ENCODE measurements at places on chromosomes 16 and 17. TPM values are rescaled to one million over a fixed set of nuclear protein-coding genes. Genes with fewer than 3 reads are reported as not detected.

The ADAD2 gene
- polyA plus RNA-seq: 0.27 TPM

The KRT12 gene
- 0.28 TPM for polyA plus RNA-seq

The DNAH9 gene
- polyA plus RNA-seq: not detected

The CLEC10A gene
- polyA plus RNA-seq: 14.6 TPM

The EIF4A3 gene
- polyA plus RNA-seq: 49.7 TPM

The ANKRD13B gene
- polyA plus RNA-seq: 4.0 TPM

The TAX1BP3 gene
- 102 TPM for polyA plus RNA-seq

The CTCF gene
- polyA plus RNA-seq: 23.7 TPM

The CRHR1 gene
- polyA plus RNA-seq: not detected

The NRN1L gene
- 1.5 TPM for polyA plus RNA-seq

The SLX1B gene
- polyA plus RNA-seq: 70.2 TPM

The CXCL16 gene
- polyA plus RNA-seq: 37.5 TPM

The CCL4L2 gene
- 0.43 TPM for polyA plus RNA-seq

The SP2 gene
- 11.6 TPM for polyA plus RNA-seq

The KRT27 gene
- polyA plus RNA-seq: 0.03 TPM

The SGF29 gene
- polyA plus RNA-seq: 26.0 TPM

The PRSS21 gene
- 0.19 TPM for polyA plus RNA-seq

The COG1 gene
- polyA plus RNA-seq: 12.7 TPM

The CDH3 gene
- polyA plus RNA-seq: 1.4 TPM

The HSPB9 gene
- not detected for polyA plus RNA-seq

The CTF1 gene
- polyA plus RNA-seq: 1.1 TPM

The KRTAP2-1 gene
- not detected for polyA plus RNA-seq

The CSH1 gene
- polyA plus RNA-seq: not detected

The CHST6 gene
- 7.3 TPM for polyA plus RNA-seq

The GLIS2 gene
- polyA plus RNA-seq: 1.1 TPM

The ARRB2 gene
- polyA plus RNA-seq: 43.8 TPM

The ACSM2B gene
- not detected for polyA plus RNA-seq

The CHST4 gene
- polyA plus RNA-seq: not detected

The CD300A gene
- 5.5 TPM for polyA plus RNA-seq

All from small intestine (tissue), 16 donors.